ENCODE measurements at places on chromosomes 3 and 15. TPM values are rescaled to one million over a fixed set of nuclear protein-coding genes. Genes with fewer than 3 reads are reported as not detected.

POLG gene
- total RNA-seq, result 158 TPM

SKIL gene
- total RNA-seq, result 160 TPM

SLC28A2 gene
- not detected for total RNA-seq

- no peak for DNase-seq
Measured at GRCh38 chr3:147407114-147407497, 763 bp upstream of the ZIC4 start.

IL12A gene
- total RNA-seq, result 2.9 TPM
